ENCODE measurements at places on chromosomes 11 and 22.

DNA sequence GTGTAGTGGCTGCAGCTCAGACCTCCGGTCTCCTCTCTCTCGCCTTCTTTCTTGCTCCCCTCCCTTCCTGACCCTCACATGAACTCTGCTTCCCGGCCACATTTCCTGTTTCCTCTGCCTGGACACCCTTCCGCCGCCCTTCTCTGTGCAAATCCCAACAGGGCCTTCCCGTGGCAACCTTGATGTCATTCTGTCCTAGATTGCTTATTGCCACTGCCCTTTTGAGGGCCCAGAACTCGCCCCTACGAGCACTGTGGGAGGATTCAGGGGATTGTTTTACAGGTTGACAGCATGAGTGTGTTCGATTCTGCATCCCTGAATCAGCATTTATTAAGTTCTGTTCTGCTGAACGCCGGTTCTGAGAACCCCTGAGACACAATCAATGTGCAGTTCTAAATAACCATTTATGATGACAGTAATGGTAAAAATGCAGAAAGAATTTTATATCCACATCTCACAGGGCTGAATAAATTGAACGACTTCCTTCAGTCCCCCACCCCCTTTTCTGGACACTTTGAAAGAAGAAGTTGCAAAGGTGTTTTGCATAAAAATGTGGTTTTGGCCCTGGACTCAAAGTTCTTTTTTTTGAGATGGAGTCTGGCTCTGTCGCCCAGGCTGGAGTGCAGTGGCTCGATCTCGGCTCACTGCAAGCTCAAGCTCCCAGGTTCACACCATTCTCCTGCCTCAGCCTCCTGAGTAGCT lies 6.4 kb downstream of the BATF2 start:
- no peak for DNase-seq

GRCh38 chr22:26534874-26535602 lies 22.8 kb upstream of the TFIP11 start:
- DNase-seq = no peak

DNA sequence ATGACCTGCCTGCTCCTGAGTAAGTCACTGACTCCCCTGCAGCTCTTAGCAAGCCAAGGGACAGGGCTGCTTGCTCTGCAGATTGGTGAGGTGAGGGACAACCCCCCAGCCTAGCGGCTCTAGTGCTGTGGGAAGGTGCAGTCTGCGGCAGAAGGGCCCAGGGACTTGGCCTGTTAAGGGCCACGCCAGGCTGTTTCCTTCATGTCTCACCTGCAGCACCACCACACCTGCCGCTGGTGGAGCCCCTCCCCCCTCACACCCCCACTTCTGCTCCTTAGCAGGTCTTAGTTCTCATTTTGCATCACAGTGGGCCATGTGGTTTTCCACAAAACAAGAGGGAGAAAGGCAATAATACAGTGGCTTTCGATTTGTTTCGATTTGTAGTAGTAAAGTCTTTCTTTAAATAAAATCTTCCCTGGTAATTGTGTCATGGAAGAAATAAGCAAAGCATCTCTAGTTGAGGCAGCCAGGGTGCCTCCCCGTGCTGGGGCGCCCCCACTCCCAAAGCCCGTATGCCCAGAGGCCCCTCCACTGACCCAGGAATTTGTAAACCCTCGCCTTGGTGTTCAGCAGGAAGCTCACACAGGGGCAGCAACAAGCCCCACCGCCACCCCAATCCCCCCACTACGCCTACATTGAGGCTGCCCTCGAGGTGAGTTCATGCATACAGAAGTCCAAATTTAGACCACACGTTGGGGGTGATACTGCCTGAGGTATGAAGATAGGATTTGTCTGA lies 86.5 kb upstream of the CLDN5 start:
- DNase-seq = no peak

- no peak for DNase-seq
Observed at GRCh38 chr22:35205961-35206360, 51.3 kb upstream of the HMGXB4 start.

DNA sequence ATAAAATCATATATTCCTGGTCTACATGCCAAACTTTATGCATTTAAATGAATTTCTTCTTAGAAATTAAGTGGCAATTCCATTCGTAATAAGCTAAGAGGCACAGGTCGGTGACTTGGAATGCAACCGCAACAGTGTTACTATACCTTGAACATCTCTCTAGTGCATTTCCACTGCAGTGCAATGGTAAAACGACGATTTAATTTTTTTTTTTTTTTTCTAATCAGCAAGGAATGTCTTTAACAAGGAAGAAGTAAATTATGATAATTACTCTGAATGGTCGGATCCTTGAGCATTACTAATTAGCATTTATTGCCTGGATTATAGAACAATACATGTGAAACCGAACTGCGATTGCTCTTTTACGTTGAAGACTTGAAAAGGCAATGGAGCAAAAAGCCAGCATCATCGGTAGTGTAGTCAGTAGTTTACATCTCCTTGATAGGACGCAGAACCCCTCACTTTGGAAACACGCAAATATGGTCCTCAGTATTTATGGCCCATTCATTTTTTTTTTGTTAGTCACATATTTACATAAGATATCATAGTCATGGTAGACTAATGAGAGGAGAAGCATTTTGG lies 20.2 kb downstream of the BLID start:
- DNase-seq = no peak

- no peak for DNase-seq
Observed at GRCh38 chr11:7418061-7418460, 67.2 kb upstream of the OLFML1 start.

GRCh38 chr11:118175993-118176777 lies at the start of gene SCN2B:
Gene SCN2B (minus strand): TSS chr11:118176639. CDS start chr11:118176431, 208 bp downstream.
- no peak for DNase-seq

- no peak for DNase-seq
Observed at GRCh38 chr11:117495357-117495756, 167.7 kb downstream of the CEP164 start.

DNA sequence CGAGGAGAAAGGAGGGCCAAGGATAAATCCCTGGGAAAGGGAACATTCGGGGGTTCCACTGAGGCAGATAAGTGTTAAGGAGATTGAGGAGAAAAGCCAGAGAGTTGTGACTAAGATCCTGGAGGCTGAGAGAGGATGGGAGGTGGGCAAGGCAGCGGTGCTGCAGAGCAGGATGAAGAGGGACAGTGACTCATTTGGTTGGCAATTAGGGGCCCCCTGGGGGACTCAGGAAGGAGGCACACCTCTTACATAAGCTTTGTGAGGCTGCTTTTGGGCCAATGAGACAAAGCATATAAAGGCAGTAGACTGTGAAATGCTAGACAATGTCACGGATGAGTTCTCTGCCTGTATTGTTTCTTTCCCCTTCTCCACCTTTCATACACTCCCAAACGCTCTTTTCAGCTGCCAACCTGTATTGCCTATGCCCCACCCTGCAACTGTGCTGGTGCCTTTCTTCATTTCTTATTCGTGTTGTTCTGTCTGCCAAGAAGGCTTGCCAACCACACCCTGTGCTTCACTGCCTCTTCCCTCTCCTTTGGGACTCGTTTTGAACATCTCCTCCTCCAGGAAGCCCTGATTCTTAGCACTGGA lies 246.8 kb upstream of the KIRREL3 start:
- DNase-seq = no peak

DNA sequence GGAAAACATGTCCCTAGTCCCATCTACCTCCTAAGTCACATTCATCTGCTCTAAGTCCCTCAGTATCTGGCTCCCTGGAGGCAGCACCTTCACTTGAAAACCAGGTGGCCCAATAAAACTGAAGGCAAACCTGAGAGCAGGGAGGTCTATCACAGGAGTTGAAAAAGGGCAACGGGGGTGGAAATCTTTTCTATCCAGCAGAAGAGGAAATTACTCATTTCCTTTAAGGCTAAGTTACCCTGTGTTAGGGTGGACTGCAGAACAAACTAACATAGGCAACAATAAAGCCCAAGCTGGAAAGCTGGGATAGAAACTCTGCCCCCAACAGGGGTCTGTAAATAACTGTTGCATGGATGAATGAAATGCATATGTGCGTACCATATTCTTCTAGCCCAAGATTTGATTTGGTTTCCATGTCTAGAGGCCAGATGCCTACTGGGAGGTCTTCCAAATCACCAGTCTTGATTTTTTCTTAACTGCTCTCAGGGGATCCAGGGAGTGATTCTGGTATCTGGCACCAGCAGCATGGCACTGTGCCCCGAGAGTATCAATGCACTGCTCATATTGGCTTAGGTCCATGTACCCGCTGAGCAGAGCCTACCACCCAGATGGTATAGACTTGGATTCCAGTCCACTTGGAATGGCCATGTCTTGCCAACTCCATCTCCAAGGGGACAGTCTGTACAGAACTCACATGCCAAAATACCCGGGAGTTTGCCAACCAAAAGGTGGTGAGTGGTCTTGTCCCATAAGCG lies 350.0 kb upstream of the NCAM1 start:
- DNase-seq = no peak

DNA sequence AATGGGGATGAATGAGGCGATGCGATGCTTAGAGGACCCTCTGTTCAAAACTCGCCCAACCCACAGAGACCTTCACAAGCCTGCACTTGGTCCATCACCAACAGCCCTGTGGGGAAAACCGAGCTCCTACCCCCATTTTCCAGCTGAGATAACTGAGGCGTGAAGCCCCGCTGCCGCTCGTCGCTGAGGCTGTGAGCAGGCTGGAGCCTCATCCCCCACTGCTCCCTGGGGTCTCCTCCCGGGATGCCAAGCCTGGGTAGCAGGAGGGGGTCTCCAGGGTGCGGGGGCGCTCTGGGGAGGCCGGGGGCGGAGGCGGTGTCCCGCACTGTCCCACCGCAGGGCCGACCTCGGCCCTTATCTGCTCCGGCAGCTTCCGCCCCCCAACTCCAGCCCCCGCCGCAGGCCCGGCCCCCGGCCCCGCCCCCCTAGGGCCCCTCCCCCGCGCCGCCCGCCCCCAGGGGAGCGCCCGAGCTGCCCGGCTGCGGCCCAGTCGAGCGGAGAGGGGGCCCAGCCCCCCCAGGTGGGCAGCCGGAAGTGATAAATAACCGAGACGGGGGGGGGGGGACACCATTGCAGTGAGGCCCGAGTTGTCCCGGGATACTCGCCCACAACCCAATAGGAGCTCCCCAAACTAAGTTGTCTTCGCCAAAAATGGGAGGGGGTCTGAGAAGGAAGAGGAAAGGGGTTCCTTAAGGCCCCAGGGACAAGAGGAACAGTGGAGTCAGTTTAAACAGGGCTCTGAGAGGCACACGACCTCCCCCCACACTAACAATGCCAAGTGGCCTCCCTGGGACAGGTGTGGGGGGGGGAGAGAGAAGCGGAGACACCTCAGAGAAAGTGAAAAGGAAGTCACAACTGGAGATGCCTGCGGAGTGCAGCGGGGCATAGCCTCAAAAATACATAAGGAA lies 8.3 kb upstream of the SLC39A13 start:
- DNase-seq = no peak

- DNase-seq = no peak
Observed at GRCh38 chr11:61912530-61912898, 4.9 kb downstream of the RAB3IL1 start.
